ENCODE measurements at places on chromosomes 1 and 21.

DNA sequence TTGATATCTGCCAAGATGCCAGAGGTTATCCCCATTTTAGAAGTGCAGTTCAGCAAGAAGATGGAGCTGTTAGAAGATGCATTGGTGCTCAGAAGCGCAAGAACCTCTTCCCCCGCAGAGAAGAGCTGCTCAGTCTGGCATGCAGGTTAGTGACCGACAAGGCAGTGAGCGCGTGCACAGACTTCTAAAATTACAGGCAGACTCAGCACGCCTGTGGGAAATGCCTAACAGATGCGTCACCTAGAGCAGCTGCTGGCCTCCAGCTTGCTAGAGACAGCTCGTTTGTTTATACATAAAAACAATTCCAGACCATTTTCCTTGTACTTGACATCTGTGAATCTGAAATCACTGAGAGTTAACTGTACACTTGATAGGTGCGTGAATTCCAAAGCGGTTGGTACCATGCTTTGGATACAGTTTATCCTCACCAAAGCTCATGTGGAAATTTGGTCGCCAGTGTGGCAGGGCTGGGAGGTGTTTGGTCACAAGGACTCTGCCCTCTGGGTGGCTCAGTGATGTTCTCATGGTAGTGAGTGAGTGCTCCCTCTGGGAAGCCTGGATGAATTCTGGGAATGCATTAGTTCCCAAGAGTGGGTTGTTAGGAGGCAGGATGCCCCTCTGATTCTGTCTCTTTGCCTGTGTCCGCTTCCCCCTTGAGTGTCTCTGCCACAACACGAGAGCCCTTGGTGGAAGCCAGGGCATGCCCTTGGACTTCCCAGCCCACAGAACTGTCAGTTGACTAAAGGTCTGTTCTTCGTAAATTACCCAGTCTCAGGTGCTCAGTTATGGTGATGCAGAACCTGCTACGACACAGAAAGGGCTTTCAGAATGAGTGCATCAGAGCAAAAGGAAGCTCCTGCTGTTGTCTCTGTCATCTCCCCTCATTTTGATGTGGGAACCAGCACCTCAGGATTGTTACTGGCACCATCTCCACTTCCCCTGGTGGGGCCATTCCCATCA is 24.4 kb downstream of the SNAP47 start:
- H3K27ac ChIP-seq = peak overlapping the region; percentile 76
- no peaks in the 10 kb centered on the region for H3K27me3 ChIP-seq
- H3K4me1 ChIP-seq = no peaks in the 10 kb centered on the region

GRCh38 chr1:27136236-27136551 is 18.7 kb downstream of the SLC9A1 start:
- no peak for DNase-seq
- H3K4me1 ChIP-seq = peaks cover 9% of the 10 kb centered on the region
- peak overlapping the region; percentile 85 for H3K27ac ChIP-seq

DNA sequence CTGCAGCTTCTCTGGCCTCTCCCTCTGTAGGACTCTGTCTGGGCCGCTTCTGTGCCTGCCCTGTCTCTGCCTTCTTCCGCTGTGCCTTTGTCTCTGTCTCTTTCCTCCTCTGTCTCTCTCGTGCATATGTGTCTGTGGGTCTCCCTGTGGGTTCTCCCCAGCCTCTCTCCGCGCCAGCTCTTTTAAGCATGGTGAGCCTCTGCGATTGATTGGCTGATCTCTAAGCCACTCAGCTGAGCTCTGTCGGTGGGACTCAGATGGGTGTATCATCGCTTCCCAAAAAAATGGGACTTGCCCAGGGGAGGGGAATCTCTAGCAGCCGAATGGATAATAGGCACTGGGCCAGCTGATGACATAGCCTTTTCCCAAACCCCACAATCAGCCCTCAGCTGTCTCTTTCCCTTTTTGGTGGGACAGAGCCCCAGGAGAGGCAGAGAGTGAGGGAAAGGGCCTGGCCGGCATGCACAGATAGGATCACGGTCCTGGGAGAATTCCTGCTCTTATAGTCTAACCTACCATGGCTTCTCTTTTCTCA is at the start of gene ADAMTS4:
ADAMTS4 (minus strand) TSS at position 158 of the 535 bp plus-strand sequence. CDS start 427 bp downstream, outside the sequence.
- peak within 1 kb of the TSS; percentile 47 for H3K4me3 ChIP-seq
- H3K36me3 ChIP-seq = no peaks in the 10 kb centered on the region
- DNase-seq = peak; percentile 43
- H3K27me3 ChIP-seq = no peaks in the 10 kb centered on the region

- no peaks in the 10 kb centered on the region for H3K27me3 ChIP-seq
- H3K4me3 ChIP-seq = no peak overlapping the region
- H3K4me1 ChIP-seq = no peaks in the 10 kb centered on the region
- DNase-seq = no peak
- no peaks in the 10 kb centered on the region for H3K36me3 ChIP-seq
Observed at GRCh38 chr1:244768804-244769203, 66.7 kb upstream of the COX20 start.

- H3K4me3 ChIP-seq = no peak overlapping the region
- peaks cover 9% of the 10 kb centered on the region for H3K4me1 ChIP-seq
- no peaks in the 10 kb centered on the region for H3K27me3 ChIP-seq
- no peaks in the 10 kb centered on the region for H3K36me3 ChIP-seq
Observed at GRCh38 chr1:66282891-66283621, 250.9 kb upstream of the SGIP1 start.

DNA sequence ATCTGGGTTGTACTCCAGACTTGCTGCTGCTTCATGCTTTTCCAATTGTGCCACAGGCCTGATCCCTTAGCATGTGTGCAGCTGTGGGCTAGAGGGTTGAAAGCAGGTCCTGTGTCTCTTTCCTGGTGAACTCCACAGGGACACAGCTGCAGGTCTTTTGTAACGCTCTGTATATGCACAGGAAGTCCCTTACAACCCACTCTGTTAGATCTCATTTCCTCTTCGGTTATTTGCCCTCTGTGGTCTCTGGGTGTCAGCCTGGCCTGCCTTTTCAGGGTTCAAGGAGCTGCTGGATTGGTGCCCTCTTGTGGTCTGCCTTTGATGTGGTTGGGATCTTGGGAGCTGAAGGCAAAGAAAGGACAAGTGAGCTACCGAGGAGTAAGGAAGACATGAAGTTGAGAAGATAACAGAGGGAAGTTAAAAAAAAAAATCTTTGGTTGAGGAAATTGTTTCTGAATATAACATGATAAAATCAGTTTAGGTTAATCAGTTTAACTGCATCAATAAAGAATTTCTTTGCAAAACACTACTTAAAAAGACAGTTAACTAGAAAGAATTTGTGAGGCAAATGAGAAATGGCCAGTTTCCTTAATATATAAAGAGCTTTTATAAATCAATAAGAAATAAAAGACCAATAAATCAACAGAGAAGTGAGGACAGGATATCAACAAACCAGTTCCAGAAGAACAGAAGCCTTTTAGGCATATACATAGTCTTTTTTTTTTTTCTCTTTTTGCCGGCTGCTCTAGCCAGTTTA is 44.1 kb downstream of the UCK2 start:
- no peaks in the 10 kb centered on the region for H3K4me1 ChIP-seq
- DNase-seq = no peak
- H3K27me3 ChIP-seq = no peaks in the 10 kb centered on the region
- no peak overlapping the region for H3K27ac ChIP-seq
- no peak overlapping the region for H3K4me3 ChIP-seq
- no peaks in the 10 kb centered on the region for H3K36me3 ChIP-seq

DNA sequence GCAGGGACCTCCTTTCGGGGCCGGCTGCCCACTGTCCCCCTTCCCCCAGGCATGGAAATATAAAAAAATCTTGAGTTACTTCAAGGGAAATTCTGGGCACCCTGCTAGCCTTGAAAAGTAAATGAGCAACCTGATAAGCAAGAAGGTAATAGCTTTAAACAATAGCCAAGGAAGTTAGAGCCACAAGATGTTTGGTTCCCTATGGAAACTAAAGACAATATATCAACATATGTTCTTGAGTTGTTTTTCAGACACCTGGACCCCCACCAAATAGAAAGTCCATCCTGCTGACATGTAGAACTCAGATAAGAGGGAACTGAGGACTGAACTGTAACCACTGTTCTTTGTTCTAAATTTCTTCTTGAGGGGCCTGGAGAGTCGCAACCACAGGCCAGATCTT is 19.3 kb upstream of the SLC35A3 start:
- H3K27ac ChIP-seq = no peak overlapping the region
- no peak for DNase-seq
- H3K4me3 ChIP-seq = no peak overlapping the region

DNA sequence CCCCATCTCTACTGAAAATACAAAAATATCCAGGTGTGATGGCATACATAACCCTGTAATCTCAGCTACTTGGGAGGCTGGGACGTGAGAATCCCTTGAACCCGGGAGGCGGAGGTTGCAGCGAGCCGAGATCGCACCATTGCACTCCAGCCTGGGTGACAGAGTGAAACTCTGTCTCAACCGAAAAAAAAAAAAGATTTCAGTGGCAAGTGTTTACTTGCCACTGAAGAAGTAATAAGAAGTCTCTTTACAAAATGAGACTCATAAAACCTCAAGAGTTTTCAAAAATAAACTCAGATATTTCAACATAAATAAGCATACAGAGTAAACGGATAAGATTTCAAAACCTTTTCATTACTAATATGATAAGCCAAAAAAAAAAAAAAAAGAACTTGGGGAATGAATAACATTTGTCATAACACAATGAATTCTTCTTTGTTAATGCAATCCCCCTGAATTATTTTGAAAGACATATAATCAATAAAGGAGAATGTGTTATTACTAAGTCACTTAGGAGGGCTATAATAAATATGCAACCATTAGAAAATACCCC is 34.2 kb upstream of the EXO1 start:
- H3K4me3 ChIP-seq = no peak overlapping the region
- no peak overlapping the region for H3K27ac ChIP-seq
- H3K27me3 ChIP-seq = no peaks in the 10 kb centered on the region
- no peaks in the 10 kb centered on the region for H3K36me3 ChIP-seq
- H3K4me1 ChIP-seq = no peaks in the 10 kb centered on the region

- H3K4me1 ChIP-seq = no peaks in the 10 kb centered on the region
- no peak for DNase-seq
- no peak overlapping the region for H3K27ac ChIP-seq
- H3K36me3 ChIP-seq = no peaks in the 10 kb centered on the region
- H3K4me3 ChIP-seq = no peak overlapping the region
- no peaks in the 10 kb centered on the region for H3K27me3 ChIP-seq
Observed at GRCh38 chr1:232432313-232432712, 197.6 kb downstream of the SIPA1L2 start.

DNA sequence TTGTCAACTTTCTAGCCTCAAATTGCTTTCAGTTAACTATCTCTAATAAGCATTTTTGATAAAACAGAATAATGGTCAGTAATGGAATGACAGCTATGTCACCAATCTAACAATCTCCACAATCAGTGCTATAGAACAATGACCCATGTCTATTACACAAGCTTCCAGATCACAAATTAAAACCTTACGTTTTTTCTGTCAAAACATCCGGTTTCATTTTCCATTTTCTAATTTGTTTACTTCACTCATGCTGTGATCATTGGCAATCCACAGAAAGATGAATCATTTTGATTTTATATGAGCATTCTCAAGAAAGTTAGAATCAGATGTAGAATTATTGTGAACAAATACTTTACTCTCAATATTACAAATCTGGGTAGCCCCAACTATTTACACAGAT is 80.3 kb downstream of the KCNT2 start:
- no peak for DNase-seq
- no peaks in the 10 kb centered on the region for H3K4me1 ChIP-seq
- H3K4me3 ChIP-seq = no peak overlapping the region
- no peaks in the 10 kb centered on the region for H3K36me3 ChIP-seq
- no peaks in the 10 kb centered on the region for H3K27me3 ChIP-seq
- no peak overlapping the region for H3K27ac ChIP-seq

- no peaks in the 10 kb centered on the region for H3K27me3 ChIP-seq
- peak overlapping the region; percentile 79 for H3K27ac ChIP-seq
- H3K4me1 ChIP-seq = peaks cover 25% of the 10 kb centered on the region
- no peaks in the 10 kb centered on the region for H3K36me3 ChIP-seq
- peak; percentile 89 for DNase-seq
- no peak overlapping the region for H3K4me3 ChIP-seq
Observed at GRCh38 chr1:41618066-41618825, 133.8 kb upstream of the EDN2 start.

GRCh38 chr1:235366286-235366685 is 941 bp upstream of the TBCE start:
- no peaks in the 10 kb centered on the region for H3K36me3 ChIP-seq
- H3K4me1 ChIP-seq = no peaks in the 10 kb centered on the region
- H3K27ac ChIP-seq = no peak overlapping the region
- no peak overlapping the region for H3K4me3 ChIP-seq

DNA sequence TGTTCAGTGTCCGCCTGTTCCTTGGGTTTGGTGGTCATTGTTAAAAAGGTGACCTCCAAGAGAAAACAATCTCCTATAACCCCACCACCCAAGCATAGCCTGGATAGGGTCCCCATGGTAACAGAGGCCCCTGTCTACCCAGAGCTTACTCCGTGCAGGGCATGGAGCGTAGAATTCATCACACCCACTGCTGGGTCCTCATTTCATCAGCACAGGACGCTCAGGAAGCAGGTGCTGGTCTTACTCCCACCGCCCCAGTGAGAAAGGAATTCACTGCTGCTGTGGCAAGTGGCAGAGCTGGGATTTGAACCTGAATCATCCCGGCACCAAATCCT is 37.0 kb downstream of the ARHGEF10L start:
- peaks cover 7% of the 10 kb centered on the region for H3K4me1 ChIP-seq
- no peaks in the 10 kb centered on the region for H3K27me3 ChIP-seq
- no peak overlapping the region for H3K27ac ChIP-seq
- no peak overlapping the region for H3K4me3 ChIP-seq
- H3K36me3 ChIP-seq = no peaks in the 10 kb centered on the region

DNA sequence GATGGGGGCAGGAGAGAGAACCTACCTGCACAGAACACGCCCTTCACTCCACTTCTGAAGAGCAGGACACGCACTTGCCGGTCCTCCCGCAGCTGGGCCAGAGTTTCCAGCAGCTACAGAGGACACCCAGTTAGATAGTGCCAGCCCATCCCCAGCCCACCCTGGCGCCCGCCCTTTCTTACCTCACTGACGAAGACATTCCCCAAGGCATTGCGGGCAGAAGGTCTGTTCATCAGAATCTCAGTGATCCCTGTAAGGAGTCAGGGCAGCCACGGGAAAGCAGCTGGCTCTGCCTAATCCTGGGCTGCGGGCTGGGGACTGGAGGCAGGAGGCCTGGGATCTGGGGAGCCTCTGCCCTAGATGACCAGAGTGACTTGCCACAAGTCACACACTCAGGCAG is 10.0 kb downstream of the ECHDC2 start:
- no peak overlapping the region for H3K27ac ChIP-seq
- H3K4me3 ChIP-seq = no peak overlapping the region
- no peaks in the 10 kb centered on the region for H3K4me1 ChIP-seq
- no peaks in the 10 kb centered on the region for H3K27me3 ChIP-seq

- no peaks in the 10 kb centered on the region for H3K36me3 ChIP-seq
- peak overlapping the region; percentile 88 for H3K4me3 ChIP-seq
- peak; percentile 40 for DNase-seq
- H3K27ac ChIP-seq = peak overlapping the region; percentile 96
- H3K4me1 ChIP-seq = peaks cover 14% of the 10 kb centered on the region
Observed at GRCh38 chr1:160206036-160206389, 829 bp downstream of the PEA15 start.

DNA sequence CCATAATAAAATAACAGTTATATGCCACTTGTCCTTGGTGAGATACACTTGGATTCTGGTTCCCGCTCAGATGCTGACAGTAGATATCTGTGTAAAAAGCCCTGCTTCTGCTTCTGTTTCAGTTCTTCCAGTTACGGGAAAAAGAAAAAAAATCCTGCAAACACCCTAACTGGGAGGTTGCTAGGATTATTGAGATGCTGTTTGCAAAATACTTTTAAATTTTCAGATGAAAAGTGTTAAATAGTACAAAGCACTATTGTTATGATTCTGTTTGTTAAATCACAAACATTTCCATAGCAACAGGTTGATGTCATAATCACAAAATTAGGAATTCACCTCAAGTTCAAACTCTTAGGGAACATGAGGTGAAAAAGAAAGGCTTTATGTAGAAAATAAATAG is 232.3 kb downstream of the HMCN1 start:
- no peaks in the 10 kb centered on the region for H3K4me1 ChIP-seq
- H3K4me3 ChIP-seq = no peak overlapping the region
- no peak for DNase-seq
- no peaks in the 10 kb centered on the region for H3K27me3 ChIP-seq
- no peaks in the 10 kb centered on the region for H3K36me3 ChIP-seq
